ENCODE measurements at places on chromosomes 1 and 21.

DNA sequence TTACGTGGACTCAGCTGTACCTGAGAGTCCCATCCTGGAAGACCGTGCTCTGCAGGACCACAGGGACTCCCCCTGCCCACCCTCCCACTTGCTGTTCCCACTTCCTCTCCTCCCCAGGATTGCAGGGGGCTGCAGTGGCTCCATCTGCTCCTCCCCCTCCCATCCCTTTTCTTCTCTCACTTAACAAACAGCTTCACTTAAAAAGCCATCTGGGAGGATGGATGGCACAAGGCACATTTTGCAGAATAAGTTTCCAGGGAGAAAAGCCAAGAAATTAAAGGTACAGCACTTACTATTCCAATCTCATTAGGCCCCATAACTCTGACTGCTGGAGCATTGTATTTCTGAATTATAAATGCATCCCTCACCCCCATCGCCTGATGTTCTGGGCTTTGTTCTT is 458.7 kb downstream of the PTPRU start:
- no peak for DNase-seq

DNA sequence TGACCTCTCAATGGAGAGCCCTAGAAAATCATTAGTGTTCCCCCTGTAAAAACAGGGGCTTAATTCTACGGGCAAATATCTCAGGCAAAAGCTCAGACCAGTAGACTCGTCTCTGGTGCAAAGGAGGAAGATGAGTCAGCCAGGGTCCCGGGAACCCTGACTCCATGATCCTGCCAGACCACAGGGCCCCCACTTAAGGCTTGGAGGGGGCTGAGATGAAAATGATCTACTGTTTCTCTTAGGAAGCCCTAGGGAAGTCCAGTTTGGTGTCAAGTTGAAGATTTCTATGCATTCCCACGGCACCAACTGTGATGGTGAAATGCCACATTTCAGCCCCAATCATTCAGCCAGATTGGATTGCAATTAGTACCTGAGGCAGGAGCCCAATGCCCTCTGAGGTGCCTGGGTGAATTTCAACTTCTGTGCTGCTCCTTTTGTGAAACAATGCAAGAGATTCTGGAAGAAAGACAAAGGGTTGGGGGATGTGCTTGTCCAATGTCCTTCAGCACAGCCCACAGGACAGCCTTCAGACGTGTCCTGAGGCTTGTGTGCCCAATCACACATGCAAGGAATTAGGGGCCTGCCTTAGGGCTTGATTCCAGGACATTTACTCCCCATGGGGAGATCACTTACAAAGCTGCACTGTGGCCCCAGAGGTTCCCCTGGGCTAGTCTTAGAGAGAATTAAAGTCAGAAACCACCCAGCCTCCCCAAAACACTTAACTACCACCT is 18.1 kb downstream of the NAV1 start:
- DNase-seq: peak; percentile 61

GRCh38 chr1:243513726-243514491 is 258.1 kb downstream of the SDCCAG8 start:
- DNase-seq: peak; percentile 62

GRCh38 chr1:19196331-19196730 is 13.7 kb downstream of the UBR4 start:
- DNase-seq: no peak

- peak; percentile 17 for DNase-seq
These were observed 70.3 kb upstream of the CAMK1G start for GRCh38 chr1:209513226-209513625.

- DNase-seq: peak; percentile 48
These were observed 34.7 kb upstream of the GPR25 start for GRCh38 chr1:200837931-200838571.

All from adipocyte (in vitro differentiated cells).